ENCODE measurements at places on chromosomes 12 and 14.

- DNase-seq = no peak
These were observed 47.0 kb downstream of the IFT81 start for GRCh38 chr12:110171186-110171538.

GRCh38 chr14:102323102-102323501 is 3.6 kb downstream of the ZNF839 start:
- DNase-seq = peak; percentile 56

- DNase-seq = no peak
These were observed 49.8 kb downstream of the B4GALNT3 start for GRCh38 chr12:509500-509899.

GRCh38 chr14:97538749-97539410 is 741.7 kb downstream of the VRK1 start:
- no peak for DNase-seq

- no peak for DNase-seq
These were observed 133.1 kb downstream of the LRIG3 start for GRCh38 chr12:58787021-58787760.

DNA sequence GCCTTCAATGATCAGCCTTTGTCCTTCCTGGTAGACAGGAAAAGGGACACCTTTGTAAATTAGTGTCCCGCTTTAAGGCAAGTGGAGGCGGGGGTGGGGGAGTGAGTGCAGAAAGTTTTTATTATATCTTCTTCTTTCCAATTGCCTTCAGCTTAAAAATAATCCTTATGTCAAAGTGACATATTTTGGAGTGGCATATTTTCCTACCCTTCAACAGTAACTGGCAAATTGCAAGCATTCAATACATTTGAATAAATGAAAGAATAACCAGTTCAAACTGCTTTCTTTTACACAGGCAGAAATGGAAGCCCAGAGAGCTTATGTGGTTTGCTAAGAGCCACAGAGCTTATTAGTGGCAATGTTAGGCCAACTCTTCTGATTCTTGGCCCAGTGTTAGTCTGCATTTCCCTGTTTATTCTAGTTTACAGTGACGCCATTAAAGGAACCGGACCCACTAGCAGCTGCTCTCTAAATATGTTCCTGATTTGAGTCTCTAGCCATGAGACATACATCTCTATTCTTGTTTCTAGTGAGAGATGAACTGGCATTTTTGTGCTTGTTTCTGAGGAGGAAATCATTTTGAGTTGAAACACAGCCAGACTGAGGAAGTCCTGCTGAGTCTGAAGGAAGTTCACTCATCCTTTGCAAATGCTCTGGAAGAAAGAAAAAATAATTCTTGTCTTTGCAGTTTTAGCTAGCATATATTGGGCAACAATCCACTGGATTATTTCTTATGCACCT is 468.7 kb downstream of the NOVA1 start:
- DNase-seq = no peak

DNA sequence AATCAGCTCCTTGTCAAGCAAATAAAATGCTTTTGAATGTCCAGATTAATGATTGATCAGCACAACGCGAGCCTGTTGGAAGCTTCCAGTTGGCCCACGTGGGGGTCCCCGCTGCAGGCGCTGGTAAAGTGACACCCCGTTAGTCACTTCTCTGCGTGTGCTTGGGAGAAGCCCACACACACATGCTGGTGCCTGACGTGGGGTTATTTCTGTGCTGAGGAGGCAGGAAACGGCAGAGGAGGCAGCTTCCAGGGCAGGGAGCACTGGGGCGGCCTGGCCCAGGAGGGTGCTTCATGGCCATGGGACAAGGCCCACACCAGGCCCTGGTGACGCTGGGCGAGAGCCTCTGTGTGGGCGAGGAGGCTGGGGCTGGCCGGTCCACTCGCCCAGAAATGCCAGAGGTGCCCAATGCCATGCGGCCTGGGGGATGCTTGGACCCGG is 101.5 kb downstream of the KIF26A start:
- DNase-seq = no peak

- no peak for DNase-seq
These were observed 21.4 kb downstream of the CLSTN3 start for GRCh38 chr12:7151532-7151931.

DNA sequence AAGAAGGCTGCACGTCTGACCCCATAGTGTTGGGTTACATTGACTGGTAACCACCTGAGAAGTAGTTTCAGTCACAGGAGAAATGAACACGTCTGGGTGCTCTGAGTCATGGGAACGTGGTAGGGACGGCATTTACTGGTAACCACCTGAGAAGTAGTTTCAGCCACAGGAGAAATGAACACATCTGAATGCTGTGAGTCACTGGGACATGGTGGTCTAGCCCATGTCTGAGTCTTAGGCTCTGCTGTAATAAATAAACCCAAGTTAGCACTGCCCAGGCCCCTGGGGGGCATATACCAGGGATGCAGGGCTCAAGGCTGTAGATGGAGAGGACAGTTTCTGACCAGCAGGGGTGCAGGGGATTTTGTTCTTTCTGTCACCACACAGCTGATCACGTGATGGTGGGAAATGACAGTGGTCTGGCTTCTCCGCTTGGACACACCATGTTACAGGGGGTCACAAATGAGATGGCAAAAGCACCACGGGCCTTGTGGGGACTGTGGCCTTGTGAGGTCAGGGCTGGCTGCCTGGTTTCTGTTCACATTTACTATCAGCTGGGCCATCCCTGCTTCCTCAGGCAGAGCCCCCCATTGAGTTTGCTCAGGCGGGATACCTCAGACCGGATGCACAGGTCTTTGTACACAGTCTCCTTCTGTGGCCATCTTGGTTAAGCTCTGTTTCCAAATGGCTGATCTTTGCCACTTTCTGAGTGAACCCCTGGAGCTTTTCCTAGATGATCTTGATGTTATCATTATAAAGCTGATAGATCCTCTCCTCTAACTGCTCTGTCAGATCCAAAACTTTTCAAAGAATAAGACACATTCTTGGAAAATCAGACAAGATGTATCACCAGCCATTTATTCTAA is 9.8 kb upstream of the C12orf42 start:
- no peak for DNase-seq

GRCh38 chr12:128911861-128912260 is 58.6 kb downstream of the GLT1D1 start:
- DNase-seq = no peak
